ENCODE measurements at places on chromosomes 12 and 14. TPM values are rescaled to one million over a fixed set of nuclear protein-coding genes. Genes with fewer than 3 reads are reported as not detected.

- peak; percentile 78 for DNase-seq
These were observed 14.7 kb upstream of the TBX3 start for GRCh38 chr12:114698566-114699163.

GRCh38 chr12:10453156-10453555 is at the start of gene KLRC1:
Gene KLRC1 (minus strand): TSS chr12:10453377. CDS start chr12:10451156, 2,221 bp downstream.
- no peak for DNase-seq

GRCh38 chr12:96743606-96744005 is 163.5 kb upstream of the NEDD1 start:
- DNase-seq: no peak

- DNase-seq: no peak
These were observed 33.9 kb downstream of the SLC39A9 start for GRCh38 chr14:69432364-69432763.

GRCh38 chr12:53956251-53956887 is 1.7 kb downstream of the HOXC12 start:
- no peak for DNase-seq

DNA sequence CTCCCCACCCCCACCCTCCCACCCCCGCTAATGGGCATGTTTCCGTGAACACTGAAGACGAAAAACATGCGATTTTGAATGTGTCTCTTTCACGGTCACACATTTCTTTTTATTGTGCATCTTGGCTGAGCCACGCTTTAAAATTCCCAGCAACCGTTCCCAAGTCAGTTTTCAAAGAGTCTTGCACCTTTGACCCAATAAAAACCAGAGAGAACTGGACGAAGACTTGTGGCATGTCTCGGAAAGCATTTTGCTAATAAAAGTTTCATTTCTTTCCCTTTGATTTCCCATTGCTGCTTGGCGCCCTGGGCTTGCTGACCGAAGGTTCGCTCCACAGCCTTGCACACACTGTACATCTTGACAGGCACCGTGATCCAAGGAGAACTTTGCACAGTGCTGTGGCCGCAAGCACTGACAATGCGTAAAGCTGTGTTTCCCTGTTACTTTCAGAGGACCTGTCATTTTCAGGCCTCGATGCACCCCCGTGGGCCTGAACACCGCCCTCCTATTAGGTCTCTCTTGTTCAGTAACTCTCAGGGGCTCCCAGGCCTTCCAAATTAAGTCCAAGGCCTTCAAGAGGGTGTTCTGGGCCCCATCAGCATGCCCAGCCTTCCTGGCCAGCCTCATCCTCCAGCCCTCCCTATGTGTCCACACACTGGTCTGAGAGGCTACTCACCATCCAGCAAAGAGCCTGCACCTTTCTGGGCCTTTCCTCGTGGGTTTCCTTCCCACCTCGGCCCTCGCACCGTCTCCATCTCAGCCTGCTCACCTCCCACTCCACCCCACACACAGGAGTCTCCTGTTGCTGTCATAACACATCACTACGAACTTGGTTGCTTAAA is 63.4 kb upstream of the DIO3 start:
- DNase-seq: peak; percentile 15

ADAM20 gene
- 0.28 TPM for total RNA-seq

GRCh38 chr12:62537551-62537950 is 70.9 kb downstream of the MON2 start:
- no peak for DNase-seq

PAX9 gene
- not detected for total RNA-seq

PIP4P1 gene
- total RNA-seq: 41.6 TPM

- no peak for DNase-seq
These were observed 44.7 kb downstream of the CCDC88C start for GRCh38 chr14:91372671-91373495.

DNA sequence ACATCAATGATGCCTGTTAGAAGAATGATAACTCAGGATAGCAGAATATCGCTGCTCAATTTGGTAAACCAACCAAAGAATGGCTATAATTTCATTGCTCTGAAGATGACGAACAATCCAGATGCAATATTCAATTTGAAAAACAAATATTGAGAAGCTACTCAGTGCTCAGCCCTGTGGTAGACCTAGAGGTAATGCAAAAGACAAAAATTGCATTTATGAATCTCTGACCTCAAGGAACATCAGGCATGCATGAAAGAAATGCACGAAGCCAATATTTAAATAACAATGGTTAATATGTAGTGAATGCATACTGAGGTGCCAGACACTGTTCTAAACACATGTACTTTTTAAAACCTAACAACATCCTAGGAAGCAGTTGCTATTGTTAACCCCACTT is 298.6 kb upstream of the TMTC1 start:
- no peak for DNase-seq

GRCh38 chr12:113098441-113099028 is 37.0 kb downstream of the RASAL1 start:
- DNase-seq: peak; percentile 96
